ENCODE measurements at places on chromosomes 5 and 9. TPM values are rescaled to one million over a fixed set of nuclear protein-coding genes. Genes with fewer than 3 reads are reported as not detected.

- no peak for DNase-seq
Measured at GRCh38 chr9:73081979-73082657, 69.5 kb upstream of the ANXA1 start.

DNA sequence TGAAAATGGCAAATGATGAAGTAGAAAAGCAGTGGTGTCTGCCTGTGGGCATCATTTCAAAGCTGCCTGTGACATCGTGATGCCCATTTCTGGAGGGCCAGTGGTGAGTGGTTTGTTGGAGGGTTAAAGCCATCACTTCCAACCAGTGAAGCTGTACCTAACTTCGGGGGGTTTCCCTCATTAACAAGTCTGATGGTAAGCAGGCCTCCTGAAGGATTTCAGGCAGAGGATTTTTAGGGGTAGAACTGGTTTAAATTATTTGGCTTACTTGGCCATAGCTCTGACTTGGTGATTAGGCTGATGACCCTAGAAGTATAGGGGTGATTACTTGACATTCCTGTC is 10.7 kb downstream of the TNFAIP8 start:
- DNase-seq, result no peak

DNA sequence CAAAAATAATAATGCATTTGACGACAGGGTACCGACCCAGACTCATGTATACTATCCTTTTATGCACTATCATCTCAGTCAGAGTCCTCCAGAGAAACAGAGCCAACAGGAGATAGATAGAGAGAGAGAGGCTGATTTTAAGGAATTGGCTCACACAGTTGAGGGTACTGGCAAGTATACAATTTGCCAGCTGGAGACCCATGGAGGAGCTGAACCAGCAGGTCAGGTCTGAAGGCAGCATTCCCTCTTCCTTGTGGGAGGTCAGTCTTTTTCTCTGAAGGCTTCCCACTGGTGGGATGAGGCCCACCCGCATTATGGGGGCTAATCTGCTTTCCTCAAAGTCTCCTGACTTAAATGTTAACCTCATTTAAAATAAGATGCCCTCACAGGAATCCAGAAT is 17.3 kb upstream of the MED10 start:
- DNase-seq, result no peak

- no peak for DNase-seq
Measured at GRCh38 chr9:123091459-123091858, 58.0 kb downstream of the GPR21 start.

PCDHAC1 gene
- not detected for total RNA-seq
